Lung microvascular endothelial cell (primary cell): ENCODE measurements at places on chromosomes 16 and 17.
A peak's percentile ranks its signal among the peaks of the same experiment; 100 is the strongest.

DNA sequence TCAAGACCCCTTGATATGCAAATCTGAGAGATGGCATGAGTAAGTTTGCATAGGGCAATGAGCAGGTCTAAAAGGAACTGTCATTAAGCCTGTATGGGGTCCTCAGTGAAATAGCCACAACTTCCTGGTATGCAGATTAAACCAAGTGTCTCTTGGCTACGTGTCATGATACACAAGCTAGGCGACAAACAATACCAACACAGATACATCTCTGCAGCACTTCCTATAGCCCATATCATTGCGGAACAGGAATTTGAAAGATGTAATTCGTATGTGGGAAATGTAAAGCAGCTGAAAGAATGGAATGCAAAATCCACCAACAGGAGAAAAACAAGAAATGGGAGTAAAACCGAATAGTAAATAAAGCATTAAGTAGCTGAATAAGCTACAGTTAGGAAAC lies 12.9 kb downstream of the PRSS22 start:
- DNase-seq: no peak

DNA sequence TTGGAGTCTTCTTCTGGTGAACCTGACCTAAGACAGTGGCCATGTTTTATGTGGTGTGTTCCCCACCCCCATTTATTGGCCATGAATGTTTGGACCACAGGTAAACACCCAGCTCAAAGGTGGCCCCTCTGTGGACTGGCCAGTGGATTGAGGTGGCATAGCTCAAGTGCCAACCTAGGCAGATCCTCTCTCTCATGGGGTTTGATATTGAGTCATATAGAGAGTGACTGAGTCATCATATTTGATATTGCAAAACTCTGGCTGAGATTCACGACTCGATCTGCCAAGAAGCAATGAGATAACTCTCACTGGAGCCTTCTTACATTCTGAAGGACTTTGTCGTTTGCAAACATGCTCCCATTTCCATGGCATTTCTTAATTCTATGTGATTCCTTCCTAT lies 10.5 kb upstream of the TEKT3 start:
- no peak for DNase-seq

GRCh38 chr16:50152351-50152806 lies 727 bp upstream of the TENT4B start:
- DNase-seq: peak; percentile 31

- no peak for DNase-seq
These were observed 2.0 kb downstream of the TMC5 start for GRCh38 chr16:19419698-19420075.

- peak; percentile 12 for DNase-seq
These were observed 68.0 kb upstream of the MRTFB start for GRCh38 chr16:14003074-14003570.

DNA sequence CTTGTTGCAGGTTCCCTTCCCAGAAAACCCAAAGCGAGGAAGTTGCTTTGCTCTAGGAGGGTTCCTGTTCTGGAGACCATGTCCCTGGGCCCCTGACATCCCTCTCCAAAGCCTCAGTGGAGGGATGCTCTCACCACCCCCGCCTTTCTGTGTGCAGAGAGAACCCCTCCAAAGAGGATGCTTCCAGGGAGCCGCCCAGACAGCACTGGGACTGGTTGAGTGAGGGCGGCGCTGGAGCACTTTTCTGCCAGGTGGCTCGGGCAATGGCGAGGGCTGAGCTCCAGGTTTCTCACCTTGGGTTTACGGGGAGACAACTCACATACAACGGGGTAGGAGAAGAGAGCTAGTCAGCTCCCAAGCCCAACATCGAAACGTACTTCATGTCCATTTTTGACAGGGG lies 7.3 kb downstream of the EMC6 start:
- no peak for DNase-seq

DNA sequence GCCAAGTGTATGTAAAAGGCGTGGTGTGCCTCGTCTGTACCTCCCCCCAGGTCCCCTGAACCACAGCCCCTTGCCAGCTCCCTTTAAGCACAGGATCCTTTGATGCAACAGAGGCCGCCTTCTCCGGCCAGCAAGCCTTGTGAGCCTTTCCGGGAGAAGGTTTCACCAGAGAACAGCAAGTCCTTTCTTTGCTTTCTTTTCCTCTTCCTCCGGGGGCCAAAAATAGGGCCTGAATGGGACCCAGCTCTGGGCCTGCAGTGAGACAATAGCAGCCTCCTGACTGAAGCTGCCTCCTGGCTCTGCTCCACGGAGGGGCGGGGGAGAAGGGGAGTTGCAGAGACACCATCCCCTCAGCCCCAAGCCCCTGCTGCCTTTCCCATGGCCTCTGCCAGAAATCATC lies 9.0 kb downstream of the ADGRG1 start:
- DNase-seq: peak; percentile 65

DNA sequence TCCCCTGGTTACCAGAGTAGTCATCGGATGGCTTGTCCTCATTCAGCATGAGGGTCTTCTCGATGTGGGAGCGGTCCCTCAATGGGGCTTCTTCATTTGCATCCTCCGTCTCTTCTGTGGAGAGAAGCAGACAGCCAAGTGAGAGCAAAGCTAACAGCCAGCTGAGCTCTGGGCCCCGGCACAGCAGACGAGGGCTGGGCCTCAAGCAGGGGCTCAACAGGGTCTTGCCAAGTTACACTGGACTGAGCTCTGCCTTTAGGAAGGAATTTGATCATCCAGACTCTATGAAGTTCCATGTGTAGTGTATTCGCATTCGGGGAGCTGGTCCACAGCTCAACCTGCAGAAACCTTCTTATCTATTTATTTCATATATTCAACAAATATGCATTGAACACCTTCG lies 37.4 kb downstream of the SRL start:
- no peak for DNase-seq

GRCh38 chr17:43092901-43093300 lies 32.3 kb downstream of the BRCA1 start:
- peak; percentile 3 for DNase-seq

- no peak for DNase-seq
These were observed 2339.5 kb downstream of the TP53TG3F start for GRCh38 chr16:35798885-35799426.

- DNase-seq: no peak
These were observed 555 bp downstream of the TTYH2 start for GRCh38 chr17:74213861-74214391.

GRCh38 chr17:9356488-9356911 lies 219.1 kb downstream of the STX8 start:
- peak; percentile 32 for DNase-seq

- no peak for DNase-seq
These were observed 28.6 kb downstream of the ADAM11 start for GRCh38 chr17:44787271-44787940.

DNA sequence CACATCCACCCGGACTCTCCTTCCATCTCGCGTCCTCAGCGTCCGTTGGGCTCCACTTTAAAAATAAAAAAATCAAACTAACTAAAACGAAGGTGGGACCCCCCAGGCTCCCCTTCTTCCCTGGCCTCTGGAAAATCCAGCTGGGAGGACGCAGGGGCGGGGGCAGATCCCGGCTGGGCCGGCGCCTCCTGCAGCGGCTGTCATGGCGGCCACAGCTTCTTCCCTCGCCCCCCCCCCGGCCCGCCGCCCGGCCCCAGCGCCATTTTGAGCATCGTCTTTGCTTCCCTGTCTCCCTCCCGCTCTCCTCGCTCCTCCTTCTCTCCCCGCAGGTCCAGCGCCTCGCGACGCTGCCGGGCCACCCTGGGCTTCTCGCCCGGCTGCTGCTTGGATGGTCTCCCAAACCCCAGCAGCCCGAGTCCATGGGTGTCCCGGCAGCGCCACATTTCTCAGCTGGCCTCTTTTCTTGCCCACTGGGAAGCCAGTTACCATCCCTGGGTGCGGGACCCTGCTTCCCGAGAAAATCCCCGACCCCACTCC lies 3.3 kb downstream of the HOXB2 start:
- no peak for DNase-seq

- DNase-seq: no peak
These were observed 1.0 kb upstream of the YPEL3 start for GRCh38 chr16:30096862-30097563.

DNA sequence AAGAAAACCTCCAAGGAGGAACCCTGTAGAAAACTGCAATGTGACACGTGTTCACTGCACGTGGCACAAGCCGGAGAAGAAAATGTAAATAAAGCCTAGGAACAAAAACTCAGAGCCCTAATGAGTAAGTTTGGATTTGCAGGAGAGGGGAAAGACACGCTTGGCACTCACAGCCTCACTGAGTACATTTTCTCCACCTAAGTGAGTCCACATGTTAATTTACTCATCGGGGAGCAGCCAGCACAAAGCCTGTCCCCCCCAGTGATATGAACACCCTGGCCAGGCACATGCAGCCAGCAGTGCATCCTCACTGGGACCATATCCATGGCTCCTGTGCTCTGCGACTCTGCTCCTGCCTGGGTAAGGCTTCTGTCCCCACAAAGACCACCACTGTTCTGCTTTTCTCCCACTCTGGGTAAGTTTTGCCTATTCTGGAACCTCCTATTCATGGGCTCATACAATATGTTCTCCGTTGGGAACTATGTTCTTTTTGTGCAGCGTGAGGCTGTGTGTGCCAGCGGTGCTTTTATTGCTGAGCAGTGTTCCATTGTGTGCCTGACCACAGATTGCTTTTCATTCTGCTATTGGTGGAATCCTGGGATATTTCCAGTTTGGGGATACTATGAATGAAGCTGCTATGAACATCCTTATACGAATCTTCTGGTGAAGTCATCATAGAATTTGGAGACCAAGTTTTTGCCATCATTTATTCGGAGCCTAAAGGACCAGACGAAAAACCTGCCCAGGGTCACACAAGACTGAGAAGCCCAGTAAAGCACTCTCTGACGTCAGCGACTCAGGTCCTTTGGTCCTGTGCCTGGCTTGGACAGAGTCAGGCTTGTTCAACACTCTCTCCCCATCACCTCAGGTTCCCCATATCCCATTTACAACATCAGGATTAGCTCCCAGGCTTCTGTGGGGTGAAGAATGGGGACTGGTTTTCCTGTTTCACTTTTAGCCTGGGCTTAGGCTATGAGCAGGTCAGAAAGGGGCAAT lies 53.3 kb downstream of the RNF112 start:
- no peak for DNase-seq

DNA sequence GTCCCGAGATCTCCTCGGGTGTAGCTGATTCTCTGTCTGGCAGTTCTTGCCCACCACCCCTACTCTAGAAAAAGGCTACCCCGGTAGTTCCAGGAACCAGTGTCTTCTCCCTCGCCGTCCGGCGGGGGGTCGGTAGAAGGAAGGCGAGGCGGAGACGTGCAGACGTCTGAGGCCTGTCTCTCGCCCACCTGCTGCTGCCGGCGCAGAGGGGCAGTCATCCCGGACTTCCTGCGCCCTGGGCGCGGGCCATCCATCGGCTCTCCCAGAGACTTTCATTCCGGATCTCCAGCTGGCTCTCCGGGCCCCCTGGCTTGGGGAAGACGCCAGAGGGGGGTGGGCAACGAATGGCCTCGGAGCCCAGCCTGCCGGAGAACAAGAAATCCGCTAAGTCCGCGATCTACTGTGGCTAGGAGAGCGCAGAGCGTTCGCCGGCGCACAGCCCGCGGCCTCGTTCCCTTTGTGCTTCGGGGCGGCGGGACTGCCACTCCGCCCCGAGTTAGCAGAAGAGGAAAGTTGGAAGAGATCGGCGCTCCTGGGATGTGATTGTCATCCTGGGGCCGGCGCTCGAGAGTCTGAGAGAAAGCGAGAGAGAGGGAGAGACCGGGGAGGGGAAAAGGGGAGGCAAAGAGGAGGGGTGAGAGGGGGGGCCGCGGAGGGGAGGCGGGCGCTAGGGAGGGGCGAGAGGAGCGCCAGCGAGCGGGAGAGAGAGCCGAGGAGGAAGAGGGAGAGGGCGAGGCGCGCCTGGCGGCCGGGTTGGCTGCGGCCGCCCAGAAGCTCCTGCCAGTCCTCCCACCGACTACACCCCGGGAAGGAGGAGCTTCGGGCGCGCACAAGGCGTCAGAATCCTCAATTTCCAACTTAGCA lies at the start of gene IRX5:
Gene IRX5 (plus strand): TSS at position 861 of the 864 bp plus-strand sequence. CDS start 334 bp downstream, outside the sequence.
- peak; percentile 94 for DNase-seq

DNA sequence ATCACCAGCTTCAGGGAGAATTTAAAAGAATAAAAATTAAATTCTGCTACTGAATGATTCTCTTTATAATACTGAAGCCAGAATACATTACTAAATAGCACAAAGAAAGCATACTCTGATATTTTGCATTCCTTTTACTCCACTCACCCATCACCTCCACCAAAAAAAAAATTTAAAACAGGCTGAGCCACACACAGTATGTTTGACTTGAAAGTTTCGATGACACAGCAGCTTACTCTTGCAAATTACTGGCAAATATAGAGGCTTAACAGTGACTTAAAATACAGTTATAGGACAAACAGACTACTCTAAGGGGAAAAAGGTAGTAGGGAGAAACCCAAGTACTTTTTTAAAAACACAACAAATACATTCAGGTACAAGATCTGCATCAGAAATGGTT lies 39.2 kb downstream of the GPATCH8 start:
- DNase-seq: no peak
